ENCODE measurements at places on chromosomes 13 and 19.

GRCh38 chr13:63605403-63605802 is 2189.8 kb upstream of the PCDH20 start:
- no peak for DNase-seq

DNA sequence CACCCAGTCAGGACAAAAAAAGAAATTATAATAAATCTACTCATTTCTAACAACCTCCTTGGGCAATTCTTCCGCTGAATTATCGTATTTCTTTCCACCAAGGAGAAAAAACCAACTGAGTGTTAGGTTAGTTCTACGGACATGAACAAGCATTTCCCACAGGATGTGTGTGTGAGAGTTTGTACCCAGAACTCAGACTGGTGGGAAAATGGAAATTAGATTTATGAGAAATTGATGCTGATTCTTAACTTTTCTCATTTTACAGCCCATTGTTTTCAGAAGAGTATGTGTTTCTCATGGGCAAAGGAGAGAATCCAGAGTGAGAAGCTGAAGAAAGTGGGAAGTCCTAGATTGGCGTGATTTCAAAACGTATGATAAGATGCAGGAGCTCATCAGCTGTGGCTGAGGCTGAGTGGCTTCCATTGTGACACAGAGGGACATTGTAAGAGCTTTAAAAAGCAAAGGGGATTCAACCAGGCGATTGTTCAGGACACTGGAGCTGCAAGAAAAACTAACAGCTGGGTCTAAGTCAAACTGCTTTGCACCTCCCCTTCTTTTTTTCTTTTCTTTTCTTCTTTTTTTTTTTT is 184.7 kb upstream of the ARGLU1 start:
- DNase-seq: peak; percentile 48

- no peak for DNase-seq
These were observed 353.6 kb downstream of the SPRY2 start for GRCh38 chr13:79987323-79987722.

DNA sequence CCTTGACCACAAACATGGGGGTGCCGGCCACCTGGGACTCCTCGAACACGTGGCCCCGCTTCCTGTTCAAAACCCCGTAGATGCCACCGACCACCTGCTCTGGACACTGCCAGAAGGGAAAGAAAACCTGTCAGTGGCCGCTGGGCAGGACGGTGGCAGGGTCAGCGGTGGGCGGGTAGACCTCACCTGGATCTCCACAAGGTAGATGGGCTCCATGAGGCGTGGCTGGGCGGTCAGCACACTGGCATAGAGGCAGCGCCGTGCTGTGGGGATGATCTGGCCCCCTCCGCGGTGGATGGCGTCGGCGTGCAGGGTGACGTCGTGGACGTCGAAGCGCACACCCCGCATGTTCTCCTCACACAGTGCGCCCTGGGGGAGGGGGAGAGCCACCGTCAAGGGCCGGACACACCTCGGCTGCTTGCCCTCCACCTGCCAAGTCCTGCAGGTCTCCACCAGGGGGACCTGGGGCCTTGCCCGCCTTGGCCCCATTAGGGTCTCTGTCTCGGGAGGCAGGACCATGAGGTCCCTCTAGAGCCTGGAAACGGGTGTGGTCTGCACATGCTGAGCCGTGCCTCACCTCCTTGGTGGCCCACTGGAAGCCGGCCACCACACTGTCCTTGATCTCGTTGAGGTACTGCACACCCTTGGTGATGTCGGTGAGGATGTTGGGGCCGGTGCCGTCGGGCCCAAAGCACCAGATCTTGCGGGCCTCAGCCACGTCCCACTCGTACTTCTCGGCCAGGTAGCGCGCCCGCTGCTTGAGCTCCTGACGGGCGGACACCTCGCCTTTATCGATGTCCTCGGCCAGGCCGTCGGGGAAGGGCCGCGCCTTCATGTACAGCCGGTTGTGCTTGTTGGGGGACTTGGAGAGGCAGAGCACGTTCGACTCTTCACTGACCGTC is 6.6 kb upstream of the DAPK3 start:
- DNase-seq: no peak

DNA sequence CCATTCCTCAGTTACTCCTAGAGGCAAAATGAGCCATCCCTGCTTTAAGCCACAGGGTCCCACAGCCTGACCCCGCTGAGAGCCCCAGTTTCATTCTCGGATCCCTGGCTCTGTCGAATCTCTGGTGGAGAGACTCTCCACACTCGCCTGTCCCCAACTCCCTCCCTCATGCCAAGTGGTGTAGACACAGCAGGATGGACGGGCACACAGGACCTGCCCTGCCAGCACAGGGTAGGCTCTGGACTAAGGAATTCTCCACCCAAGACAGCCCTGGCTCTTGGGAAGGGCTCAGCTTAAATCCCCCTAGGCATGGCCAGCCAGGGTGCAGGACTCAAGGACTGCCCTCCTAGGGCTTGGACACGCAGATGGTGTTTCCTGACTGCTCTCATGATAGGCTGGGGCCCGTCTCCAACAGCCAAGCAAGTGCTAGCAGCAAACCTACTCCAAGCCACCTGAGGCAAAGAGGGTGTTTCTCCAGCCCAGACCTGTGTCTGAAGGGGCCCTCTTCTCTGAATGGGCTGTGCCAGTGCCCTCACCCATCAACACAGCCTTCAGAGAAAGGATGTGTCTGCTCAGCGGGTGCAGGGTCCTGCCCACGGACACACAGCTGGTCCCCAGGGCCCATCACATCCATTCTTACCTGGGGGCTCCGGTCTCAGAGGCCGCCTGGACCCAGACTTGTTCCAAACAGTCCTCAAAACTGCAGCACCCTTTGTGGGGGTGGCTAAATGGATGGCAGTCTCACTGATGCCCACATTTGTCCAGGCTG is 65.3 kb downstream of the PEPD start:
- no peak for DNase-seq

- no peak for DNase-seq
These were observed 12.1 kb downstream of the HIPK4 start for GRCh38 chr19:40377876-40378385.

- DNase-seq: peak; percentile 93
These were observed 802 bp downstream of the CDC37 start for GRCh38 chr19:10402441-10403038.

GRCh38 chr19:41910992-41911888 is 17.0 kb downstream of the ERFL start:
- DNase-seq: no peak

GRCh38 chr13:46839399-46839798 is 42.4 kb upstream of the ESD start:
- DNase-seq: no peak

DNA sequence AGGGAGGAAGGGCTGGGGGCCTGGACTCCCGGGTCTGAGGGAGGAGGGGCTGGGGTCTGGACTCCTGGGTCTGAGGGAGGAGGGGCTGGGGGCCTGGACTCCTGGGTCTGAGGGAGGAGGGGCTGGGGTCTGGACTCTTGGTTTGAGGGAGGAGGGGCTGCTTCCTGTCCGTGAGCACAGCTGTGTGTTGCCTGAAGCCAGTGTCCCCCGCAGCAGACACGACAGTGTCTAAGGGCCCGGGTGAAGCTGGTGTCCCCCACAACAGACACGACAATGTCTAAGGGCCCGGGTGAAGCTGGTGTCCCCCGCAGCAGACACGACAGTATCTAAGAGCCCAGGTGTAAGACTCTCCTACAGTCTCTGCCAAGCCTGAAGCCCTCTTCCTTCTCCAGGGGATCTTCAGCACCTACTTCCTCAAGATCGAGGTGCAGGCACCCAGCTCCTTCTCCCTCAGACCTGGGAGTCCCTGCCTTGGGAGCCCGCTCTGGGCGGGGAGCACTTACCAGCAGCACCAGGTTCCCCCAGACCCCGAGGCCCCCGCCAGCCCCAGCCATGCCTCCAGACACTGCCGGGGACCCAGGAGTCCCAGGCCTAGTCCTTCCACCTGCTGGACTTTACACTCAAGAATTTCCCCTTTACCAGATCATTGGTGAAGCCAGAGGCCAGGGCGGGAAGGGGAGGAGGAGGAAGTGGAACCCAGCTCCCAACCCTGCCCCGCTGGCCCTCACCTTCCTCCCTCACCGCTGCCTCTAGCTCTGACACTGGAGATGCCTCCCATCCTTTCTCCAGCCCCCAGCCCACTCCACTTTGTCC is at the start of gene PTPRH:
Gene PTPRH (minus strand): TSS at position 622 of the 813 bp plus-strand sequence. CDS start 68 bp downstream, at position 554.
- DNase-seq: no peak

GRCh38 chr13:53159431-53159830 is 130.8 kb downstream of the OLFM4 start:
- no peak for DNase-seq

- no peak for DNase-seq
These were observed 113.0 kb downstream of the ATP11A start for GRCh38 chr13:112802802-112803195.

Measured in kidney capillary endothelial cell (primary cell).